Naive thymus-derived CD4-positive, alpha-beta T cell (primary cell): ENCODE measurements at places on chromosomes 1 and 21.

DNA sequence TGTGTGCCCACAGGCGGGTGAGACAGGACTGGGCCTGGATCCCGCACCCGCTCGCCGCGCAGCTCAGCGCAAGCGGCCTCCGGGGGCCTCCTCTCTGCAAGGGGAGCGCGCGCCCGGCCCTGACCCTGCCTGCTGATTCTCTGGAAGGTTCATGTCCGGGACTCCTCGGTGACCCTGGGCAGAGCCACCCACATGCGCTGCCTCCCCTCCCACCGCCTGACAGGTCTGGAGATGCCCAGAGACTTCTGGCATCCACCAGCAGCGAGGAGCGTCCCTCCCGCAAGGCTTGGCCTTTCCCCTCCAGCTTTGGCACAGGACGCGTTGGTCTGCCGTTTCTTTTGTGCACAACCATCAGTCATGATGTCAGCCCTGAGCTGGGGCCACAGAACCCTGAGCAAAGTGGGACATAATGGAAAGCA, 42.0 kb upstream of the COL6A2 start:
- DNase-seq: no peak

DNA sequence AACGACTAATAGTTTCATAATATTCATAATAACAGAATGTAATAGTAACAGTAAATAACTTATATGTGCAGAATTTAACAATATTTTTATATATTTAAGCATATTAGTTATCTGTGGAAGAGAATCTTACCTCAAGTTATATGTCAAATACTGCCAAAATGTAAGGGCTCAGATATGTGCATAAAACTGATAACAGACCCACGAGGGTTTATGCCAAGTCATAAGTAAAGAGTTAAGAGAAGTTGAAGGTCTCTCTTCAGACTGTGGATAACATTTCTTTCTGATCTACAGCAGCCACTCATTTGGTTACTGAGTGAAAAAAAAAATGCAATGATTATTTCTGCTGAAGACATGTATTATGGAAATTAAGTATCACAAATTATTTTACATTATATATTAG, 1167.8 kb upstream of the NCAM2 start:
- no peak for DNase-seq

DNA sequence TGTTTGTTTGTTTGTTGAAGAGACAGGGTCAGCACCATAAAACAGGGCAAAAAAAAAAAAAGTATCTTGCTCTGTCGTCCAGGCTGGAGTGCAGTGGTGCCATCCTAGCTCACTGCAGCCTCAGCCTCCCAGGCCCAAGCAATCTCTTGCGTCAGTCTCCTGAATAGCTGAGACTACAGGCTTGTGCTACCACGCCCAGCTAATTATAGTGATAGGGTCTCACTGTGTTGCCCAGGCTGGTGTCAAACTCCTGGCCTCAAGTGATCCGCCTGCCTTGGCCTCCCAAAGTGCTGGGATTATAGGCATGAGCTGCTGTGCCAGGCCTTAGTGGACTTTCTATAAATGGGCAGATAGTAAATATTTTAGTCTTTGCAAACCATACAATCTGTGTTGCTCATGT, 19.2 kb downstream of the DDI2 start:
- no peak for DNase-seq

- DNase-seq: no peak
These were observed 170.1 kb upstream of the USP25 start for GRCh38 chr21:15559660-15560059.

DNA sequence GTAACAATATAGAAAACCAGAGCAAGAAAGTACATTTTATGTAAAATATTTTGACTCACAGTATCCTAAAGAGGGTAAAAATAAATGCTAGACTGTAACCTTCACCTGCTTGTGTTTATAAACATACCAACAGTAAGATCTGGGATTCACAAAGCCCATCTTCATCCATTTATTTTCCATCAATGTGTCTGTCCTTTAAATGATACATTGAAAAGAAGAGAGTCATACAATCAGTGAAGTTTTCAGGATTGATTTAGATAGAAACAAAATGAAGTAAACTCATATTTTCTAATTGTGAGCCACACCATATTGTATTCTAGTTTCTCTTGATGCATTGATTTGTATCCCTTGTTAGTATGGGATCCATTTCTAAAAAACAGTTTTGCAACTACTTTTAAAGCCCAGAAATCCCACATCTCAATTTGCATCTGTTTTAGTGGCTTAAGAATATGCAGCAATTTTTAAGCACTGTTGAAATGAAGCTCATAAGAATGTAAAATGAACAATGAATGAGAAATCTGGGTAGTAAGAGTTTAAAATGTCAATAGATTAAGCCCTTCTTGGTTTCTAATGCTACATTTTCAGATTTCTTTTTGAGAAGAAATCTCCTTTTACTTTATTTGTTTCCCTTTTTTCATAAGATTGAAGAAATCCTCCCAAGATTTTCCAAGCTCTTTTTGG, 548.1 kb upstream of the ADGRL2 start:
- DNase-seq: no peak

- peak; percentile 18 for DNase-seq
These were observed 13.8 kb upstream of the POGZ start for GRCh38 chr1:151472856-151473731.

DNA sequence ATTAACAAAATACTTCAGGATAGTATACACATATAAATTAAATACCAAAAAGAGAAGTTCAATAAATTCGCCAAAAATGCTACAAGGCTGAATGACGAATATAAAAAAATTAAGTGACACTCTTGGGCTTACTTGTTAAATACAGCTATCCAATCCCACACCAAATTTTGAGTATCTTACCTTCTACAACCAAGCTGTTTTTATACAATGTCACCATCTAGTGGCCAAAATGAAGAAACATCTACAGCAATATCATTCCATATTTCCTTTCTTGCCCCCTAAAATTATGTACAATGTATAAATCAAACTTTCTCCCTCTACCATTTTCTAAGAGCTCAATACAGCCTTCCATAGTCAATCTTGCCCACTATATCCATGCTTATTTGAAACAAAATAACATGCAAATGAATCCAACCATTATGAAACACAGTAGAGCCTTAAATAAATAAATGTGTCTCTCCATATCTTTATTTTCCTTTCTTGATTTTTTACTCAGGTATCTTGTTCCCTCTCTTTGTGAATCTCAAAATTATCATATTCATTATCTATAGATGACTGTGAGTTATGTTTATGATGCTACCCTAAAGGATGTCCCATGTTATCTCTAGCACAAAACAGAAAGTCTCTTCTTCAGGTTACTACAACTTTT, 86.3 kb downstream of the ACBD6 start:
- no peak for DNase-seq

DNA sequence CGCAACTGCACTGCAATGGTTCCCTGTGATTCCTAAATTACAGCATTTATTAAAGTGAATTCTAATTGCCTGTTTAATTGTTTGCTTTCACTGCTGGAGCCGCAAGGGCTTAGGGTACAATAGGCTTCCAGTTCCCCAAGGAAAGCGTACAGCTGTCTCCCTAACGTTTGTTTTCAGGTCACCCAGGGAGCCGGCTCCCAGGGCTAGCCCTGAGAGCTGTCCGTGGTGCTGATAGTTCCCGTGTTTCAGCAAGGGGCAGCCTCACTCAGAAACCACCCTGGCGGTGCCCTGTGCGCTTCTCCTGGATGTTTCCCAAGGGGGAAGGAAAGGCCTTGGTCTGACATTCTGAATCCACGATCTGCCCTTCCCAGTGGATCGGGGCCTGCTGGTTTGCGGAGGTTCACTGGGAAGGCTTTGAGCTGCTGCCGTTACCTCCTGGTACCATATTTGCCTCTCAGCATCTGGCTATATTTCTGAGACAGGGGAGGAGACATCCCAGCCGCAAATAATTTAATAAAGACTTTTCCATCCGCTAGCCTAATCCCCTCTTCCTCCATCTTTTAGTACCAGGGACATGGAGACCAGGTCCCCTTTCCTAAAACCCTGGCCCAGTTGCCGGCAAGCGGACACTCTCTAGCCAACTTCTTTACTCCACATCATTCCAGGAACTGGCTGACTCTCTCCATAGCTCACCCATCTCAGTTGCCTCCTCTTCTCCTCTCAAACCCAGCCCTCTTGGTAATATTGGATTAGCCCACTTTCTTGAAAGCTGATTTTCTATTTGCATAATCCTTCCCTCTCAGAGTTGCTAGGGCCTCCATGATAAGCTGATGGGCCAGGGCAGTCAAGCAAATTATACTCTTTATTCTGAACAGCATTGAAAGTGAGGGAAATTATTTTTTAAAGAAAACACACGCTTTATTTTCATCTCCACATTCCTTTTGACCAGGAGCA, 149.0 kb downstream of the IGSF21 start:
- peak; percentile 5 for DNase-seq

- no peak for DNase-seq
These were observed 2.4 kb downstream of the GABRD start for GRCh38 chr1:2021550-2021949.

DNA sequence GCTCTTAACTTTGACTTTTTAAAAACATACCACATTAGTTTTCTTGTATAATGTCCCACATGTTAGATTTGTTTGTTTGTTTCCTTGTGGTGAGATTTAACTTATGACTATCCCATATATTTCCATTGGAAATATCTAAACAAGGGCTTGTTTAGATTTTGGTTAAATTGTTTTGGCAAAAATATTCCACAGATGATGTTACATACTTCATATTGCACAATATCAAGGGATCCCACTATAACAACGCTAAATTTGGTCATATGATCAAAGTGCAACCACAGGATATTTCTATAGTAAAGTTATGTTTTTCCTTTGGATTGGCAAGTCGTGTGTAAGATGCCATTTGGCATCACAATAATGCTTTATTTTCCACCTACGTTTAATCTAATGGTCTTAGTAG, 396.7 kb downstream of the TGFB2 start:
- DNase-seq: no peak

GRCh38 chr1:58155418-58156123, 391.0 kb downstream of the OMA1 start:
- no peak for DNase-seq

DNA sequence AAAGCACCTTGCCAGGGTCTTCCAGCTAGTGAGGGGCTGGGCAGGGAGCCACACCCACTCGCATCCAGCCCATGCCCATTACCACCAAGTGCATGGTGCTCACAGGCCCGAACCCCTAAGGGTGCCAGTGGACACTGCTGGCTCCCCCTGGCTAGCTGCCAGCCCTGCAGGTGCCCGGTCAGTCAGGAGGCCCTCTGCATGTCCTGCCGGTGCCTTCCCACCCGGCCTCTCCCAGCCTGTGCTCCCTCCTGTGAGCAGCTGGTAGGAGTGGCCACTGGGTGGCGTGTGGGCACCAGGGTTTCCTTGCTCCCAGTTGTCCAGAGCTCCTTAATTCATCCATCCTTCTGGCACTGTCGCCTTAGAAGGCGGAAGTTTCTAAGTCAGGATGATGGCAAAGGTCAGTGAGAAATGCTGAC, 33.4 kb downstream of the QSOX1 start:
- DNase-seq: no peak

- DNase-seq: no peak
These were observed 607.5 kb upstream of the BRINP3 start for GRCh38 chr1:191085121-191085520.

GRCh38 chr1:169100651-169101088, 5.8 kb upstream of the ATP1B1 start:
- no peak for DNase-seq

GRCh38 chr1:32508761-32509160, 30.5 kb upstream of the ZBTB8A start:
- DNase-seq: no peak

DNA sequence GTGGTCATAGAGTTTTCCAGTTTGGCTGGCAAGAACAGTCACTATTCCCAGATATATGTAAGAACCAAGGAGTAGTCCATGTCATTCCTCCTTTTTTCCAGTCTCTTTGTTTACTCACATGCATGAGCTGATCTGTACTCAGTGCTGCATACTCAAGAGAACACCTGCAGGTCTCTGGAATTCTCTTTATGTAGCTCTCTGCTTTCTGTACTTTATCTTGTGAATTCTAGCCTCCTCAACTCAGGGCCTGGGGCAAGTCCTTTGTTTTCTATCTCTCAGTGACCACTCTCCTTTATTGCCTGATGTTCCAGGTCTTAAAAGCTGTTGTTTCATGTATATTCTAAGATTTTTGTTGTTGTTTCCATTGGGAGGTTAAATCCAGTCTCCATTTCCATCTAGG, 478.9 kb downstream of the DPYD start:
- DNase-seq: no peak

DNA sequence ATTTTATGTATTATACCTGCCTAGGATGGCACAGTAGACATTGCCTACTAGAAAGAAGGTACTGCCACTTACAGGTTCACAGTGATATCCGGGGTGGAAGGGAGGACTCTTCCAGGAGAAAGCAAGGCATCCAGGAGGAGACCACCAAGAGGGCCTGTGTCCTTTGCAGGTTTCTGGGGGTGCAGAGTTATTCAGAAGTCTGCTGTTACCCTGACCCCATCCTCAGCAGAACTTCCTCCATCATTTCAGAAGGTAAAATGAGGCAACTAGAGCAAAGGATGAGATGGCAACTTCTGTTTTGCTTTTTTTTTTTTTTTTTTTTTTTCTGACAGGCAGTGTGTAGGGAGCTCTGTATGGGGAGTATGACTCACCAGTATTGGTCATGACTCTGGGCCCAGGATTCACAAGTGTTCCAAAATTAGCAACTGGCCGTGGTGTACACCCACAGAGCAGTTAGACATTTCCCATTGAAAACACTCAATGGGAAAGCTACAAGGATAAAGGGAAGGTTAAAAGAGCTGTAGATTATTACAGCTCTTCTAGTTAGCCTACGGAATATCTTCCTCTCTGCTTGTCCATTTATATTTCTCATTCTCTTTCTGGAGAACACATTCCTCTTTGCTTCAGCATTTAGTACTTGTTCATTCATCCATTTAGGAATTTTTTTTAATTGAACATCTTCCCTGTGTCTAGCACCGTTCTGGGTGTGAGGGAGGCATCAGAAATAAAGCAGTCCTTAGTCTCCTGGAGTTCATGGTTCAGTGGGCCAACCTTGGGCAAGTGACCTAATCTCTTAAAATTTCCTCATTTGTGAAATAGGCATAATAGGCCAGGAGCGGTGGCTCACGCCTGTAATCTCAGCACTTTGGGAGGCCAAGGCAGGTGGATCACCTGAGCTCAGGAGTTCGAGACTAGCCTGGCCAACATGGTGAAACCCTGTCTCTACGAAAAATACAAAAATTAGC, 50.5 kb upstream of the PPP2R5A start:
- DNase-seq: no peak

DNA sequence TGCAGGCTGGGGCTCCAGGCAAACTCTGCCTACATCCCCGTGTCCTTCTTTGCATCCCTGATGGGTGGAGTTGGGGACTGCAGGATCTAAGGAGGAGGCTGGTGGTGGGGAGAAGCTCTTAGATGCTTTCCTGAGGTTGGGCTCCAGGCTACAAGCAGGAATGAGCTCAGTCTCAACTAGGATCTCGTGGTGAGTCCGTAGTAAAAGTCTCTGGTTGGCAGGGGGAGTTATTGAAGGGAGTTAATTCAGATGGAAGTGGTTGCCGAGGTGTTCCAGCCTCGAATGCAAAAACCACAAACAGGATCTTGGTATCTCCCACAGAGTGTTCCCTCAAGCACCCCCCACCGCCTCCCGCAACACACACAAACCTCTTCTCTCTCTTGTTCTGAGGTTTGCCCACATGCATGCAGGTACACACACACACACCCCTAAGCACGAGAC, 35.0 kb downstream of the TMCC2 start:
- DNase-seq: no peak

GRCh38 chr21:15533618-15534017, 196.2 kb upstream of the USP25 start:
- no peak for DNase-seq
